ENCODE measurements at places on chromosomes 5 and 9. TPM values are rescaled to one million over a fixed set of nuclear protein-coding genes. Genes with fewer than 3 reads are reported as not detected.

The NNT gene
- total RNA-seq: 84.6 TPM

The SPATA31C2 gene
- total RNA-seq: not detected

The ARSI gene
- 0.68 TPM for total RNA-seq

The ZBED3 gene
- 6.1 TPM for total RNA-seq

The GDA gene
- 0.19 TPM for total RNA-seq

The DNAJC21 gene
- total RNA-seq: 44.1 TPM

The CD14 gene
- 3.2 TPM for total RNA-seq

The AGXT2 gene
- not detected for total RNA-seq

The C5orf52 gene
- not detected for total RNA-seq

The SLC9A3 gene
- total RNA-seq: 1.5 TPM

The KIF20A gene
- total RNA-seq: 18.9 TPM

The PCDHA3 gene
- 0.17 TPM for total RNA-seq

The SCGB3A2 gene
- not detected for total RNA-seq
